ENCODE measurements at places on chromosomes 3 and 15.

GRCh38 chr3:9500108-9501050 is 53.2 kb downstream of the LHFPL4 start:
- peak; percentile 78 for DNase-seq

- DNase-seq: no peak
Measured at GRCh38 chr15:87758794-87759418, 497.6 kb downstream of the NTRK3 start.

- DNase-seq: no peak
Measured at GRCh38 chr15:48627260-48627940, 18.1 kb downstream of the FBN1 start.

- DNase-seq: no peak
Measured at GRCh38 chr3:16392717-16393116, 120.8 kb downstream of the RFTN1 start.

DNA sequence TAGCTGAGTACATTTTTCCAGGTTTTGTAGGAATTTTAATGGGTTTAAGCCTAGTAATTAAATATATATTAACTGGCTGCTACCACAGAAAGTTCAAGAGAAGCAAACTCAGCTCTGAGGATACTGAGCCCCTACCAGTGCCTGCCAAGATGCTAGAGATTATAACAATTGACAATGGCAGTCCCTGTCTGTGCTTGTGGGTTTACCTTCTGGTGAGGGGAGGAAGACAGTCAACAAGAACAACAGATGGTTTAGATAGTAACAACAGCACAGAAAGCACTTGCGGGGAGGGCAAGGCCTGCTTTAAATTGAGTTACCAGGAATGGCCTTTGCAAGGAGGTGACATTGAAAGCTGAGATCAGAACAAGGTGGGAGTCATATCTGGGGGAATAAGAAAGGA is 56.6 kb upstream of the ARHGEF3 start:
- DNase-seq: no peak

GRCh38 chr3:146187334-146187950 is 26.5 kb upstream of the PLOD2 start:
- peak; percentile 14 for DNase-seq

- DNase-seq: no peak
Measured at GRCh38 chr15:49174902-49175301, 4.9 kb downstream of the GALK2 start.

- no peak for DNase-seq
Measured at GRCh38 chr3:126494204-126494969, 18.7 kb upstream of the ZXDC start.

DNA sequence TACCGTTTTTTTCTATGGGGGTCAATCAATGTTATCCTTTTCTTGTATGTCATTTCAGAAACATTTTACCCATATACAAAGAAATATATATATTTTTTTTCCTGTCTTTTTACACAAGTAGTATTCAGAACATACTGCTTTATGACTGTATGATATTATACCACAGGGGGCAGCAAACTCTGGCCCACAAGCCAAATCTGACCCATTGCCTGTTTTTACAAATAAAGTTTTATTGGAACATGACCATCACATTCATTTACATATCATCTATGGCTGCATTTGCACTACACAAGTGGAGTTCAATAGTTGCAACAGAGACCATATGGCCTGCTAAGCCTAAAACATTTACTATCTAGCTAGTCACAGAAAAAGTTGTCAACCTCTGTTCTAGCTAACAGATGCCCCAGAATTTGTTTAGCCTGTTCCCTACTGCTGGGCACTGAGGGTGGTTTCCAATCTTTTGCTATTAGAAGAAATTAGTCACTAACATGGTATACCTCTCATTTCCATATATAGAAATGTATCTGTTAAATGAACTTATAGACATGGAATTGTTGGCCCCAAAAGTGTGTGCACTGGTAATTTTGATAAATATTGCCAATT is 57.7 kb downstream of the BFSP2 start:
- DNase-seq: peak; percentile 31

- peak; percentile 81 for DNase-seq
Measured at GRCh38 chr15:50315814-50316630, 39.0 kb downstream of the GABPB1 start.

DNA sequence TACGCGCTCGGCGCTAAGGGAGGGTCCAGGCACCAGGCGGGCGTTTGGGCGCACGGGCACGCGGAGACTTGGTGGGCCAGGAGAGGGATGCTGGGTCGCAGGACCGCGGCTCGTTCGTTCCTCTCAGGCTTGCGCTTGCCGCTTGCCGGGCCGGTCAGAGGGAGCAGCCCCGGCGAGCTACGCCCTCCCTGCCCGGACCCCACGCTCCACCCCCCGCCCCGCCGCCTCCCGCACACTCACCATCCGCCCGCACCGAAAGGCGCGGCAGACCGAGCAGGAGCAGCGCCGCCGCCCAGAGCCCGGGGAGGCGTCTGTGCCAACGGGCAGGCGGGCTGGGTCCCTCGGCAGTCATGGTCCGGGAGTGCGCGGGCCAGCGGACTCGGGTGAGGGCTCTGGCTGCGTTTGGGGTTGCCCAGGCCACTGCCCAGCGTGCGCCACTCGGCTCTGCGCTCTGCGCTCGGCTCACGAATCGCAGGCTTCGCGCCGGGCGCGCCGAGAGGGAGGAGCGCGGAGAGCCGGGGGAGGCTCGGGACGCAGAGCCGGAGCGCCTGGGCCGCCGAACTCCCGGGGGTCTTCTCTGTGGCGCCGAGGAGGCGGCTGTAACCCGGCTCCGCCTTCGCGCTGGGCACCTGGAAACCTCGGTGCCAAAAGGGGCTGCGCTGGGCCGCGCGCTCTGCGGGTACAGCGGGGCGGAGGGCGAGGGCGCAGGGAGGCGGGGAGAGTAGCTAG is at the start of gene SUSD5:
TSS of gene SUSD5 (minus strand) at position 365 of the 729 bp plus-strand sequence. CDS start at position 352, 13 bp downstream.
- no peak for DNase-seq

DNA sequence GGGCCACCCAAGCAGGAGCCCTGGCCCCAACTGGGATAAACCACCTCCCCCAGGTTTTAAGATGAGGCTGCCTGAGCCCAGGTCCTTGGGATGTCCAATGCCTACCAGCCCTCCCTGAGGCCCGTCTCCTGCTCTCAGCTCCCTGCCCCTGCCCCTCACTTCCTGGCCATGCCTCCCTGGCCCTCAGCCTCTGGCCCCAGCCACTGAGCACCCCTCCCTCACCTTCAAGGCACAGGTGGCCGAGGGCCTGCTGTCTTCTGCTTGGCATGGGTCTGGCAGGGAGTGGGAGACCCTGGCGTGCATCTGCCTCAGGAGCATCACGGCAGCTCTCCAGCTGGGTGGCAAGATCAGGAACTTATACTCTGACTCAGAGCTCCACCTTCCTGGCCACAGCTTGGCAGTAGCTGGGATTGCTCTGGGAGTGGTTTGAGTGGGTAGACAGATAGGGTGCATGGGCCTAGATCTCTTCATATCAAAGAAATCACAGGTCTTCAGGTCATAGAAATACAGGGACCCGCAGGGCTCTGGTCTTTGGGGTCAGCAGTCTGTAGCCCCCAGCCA is at the start of gene PLA2G4E:
TSS of gene PLA2G4E (minus strand) at position 330 of the 561 bp plus-strand sequence. CDS start at position 318, 12 bp downstream.
- no peak for DNase-seq

- DNase-seq: peak; percentile 73
Measured at GRCh38 chr3:123489400-123490004, 40.6 kb upstream of the ADCY5 start.

- no peak for DNase-seq
Measured at GRCh38 chr15:62277816-62278394, 112.8 kb upstream of the C2CD4B start.

DNA sequence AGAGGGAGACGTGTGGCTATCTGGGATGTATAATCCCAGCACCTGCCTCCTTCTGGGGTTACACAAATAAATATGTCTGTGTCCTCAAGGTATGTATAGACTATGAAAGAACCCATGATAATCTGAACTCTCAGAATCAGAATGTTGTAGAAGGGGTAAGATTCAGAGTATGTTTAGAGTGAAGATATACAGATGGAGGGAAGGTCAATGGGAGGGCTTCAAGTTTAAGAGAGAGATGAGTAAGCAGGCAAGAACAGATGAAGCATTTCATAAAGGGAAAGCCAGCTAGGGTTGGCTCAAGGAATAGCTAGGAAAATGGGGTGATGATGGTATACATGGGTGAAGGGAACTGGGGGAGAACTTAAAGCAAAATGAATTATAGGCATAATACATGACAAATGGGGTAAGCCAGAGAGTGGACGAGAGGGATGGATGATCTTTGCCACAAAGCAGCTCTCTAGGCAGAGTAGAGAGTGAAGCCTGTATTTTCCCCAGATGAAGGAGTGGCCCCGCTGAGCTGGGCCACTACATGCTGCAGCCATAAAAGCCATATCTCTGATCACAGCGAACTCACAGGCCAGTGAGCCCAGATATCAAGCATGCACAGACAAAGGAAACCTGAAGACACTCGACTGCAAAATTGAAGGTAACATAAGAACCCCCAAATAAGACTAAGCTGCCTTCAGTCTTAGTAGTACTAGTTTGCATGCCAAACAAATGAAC is 15.9 kb upstream of the ZBTB38 start:
- DNase-seq: no peak

- DNase-seq: no peak
Measured at GRCh38 chr15:94052711-94053110, 178.7 kb upstream of the MCTP2 start.

GRCh38 chr15:83166218-83166617 is 41.4 kb downstream of the HDGFL3 start:
- no peak for DNase-seq

- DNase-seq: no peak
Measured at GRCh38 chr15:69469467-69470201, 17.0 kb downstream of the RPLP1 start.

DNA sequence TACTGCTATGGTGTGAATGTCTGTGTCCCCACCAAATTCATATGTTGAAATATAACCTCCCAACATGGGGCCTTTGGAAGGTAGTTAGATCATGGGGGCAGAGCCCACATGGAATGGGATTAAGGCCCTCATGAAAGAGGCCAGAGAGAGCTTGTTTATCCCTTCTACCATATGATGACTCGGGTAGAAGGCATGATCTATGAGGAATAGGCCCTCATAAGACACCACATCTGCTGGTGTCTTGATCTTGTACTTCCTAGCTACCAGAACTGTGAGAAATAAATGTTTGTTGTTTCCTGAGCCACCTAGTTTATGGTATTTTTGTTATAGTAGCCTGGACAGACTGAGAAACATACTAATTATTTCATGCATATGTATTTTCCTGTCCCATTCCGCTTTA is 51.9 kb downstream of the WWTR1 start:
- DNase-seq: no peak

GRCh38 chr3:101932326-101933068 is 83.2 kb downstream of the NFKBIZ start:
- no peak for DNase-seq

DNA sequence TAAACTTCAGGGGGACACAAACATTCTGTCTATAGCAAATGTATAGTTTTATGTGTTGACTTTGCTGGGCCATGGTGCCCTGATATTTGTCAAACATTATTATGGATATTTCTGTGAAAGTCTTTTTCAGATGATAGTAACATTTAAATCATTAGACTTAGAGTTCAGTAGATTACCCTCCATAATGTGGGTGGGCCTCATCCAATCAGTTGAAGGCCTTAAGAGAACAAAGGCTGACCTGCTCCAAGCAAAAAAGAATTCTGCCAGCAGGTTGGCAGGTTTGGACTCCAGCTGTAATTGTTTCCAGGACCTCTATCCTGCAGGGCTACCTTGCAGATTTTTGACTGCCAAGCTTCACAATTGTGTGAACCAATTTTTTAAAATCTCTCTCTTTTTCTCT is 1250.9 kb downstream of the ROBO1 start:
- no peak for DNase-seq

GRCh38 chr3:87837076-87837475 is 221.7 kb downstream of the CGGBP1 start:
- peak; percentile 36 for DNase-seq

DNA sequence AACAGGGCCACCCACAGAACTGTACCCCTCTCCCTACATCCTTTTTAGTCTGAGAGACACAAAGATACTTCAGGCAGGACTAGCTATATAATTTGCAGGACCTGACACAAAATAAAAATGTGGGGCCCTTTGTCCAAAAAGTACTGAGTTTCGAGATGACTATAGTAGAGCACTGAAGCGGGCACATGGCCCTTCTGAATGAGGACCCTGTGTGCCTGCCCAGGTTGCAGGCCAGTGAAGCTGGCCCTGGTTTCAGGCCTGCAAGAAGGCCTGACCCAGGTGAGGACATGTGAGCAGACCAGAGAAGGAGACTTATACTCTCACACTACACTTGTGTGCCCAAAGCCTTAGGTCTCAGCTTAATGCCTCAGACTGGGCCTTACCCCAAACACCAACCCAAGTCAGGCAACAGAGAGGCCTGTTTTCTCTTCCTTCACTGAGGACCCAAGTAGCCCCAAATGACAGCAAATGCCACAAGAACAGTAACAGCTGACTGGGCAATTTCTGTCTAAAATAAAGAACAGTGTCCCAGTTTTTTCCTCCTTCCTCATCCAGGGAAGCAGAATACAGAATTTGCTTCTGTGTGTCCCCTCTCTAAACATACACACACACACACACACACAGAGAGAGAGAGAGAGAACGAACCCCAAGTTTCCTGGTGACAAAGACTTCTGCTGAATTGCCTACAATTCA is 100.9 kb upstream of the ARHGEF3 start:
- no peak for DNase-seq

DNA sequence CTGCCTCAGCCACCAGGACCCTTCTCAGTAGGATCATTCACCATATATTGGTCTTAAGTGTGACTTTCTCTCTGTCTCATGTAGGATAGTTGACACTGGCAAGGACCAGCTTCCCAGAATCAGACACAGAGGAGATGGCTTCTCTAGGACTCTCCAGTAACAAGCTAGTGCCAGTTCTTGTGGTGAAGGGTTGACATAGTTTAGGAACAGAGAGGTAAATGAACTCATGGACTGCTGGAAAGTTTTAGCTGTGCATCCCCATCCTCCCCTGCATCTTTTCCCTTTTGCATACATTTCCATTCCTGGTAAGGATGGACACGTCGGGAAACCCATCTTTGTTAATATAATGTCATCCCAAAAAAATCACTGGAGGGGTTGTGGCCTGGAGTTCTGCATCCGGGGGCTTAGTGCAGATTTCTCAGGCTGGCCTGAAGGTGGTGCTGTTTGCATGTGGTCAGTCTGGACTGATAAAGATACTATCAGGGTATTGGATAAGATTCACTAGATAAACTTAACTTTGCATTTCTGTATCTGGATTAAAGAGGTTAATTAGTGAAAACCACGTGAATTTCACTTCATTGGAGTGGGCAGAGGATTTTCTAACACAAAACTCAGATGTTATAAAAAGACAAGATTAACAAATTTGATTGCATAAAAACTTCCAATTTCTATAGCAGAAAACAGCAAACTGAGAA is 110.8 kb downstream of the TBC1D2B start:
- peak; percentile 54 for DNase-seq

- DNase-seq: no peak
Measured at GRCh38 chr15:85149465-85150129, 167.9 kb downstream of the PDE8A start.

DNA sequence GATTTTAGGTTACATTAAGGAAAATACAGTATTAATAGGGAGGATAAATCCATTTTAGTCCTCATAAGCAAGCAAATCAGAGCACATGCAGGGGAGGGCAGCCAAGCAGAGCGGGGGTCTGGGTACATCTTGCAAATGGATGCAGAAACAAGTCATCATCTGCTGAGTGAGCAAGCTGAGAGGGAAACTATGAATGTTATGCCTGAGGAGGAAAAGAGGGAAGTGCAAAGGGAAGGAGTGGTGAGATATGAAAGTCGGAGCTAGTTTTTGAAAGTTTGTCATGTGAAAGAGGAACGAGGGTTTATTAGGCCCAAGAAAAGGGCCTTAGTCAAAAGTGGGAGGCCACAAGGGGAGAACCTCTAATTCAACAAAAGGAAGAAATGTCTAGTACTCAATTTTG is 15.4 kb downstream of the PTX3 start:
- peak; percentile 65 for DNase-seq

GRCh38 chr3:139547666-139548065 is 8.1 kb upstream of the RBP1 start:
- no peak for DNase-seq

GRCh38 chr15:94353488-94353820 is 122.1 kb downstream of the MCTP2 start:
- no peak for DNase-seq
